Mesothelial cell of epicardium (in vitro differentiated cells): ENCODE measurements at places on chromosomes 7 and 10. TPM values are rescaled to one million over a fixed set of nuclear protein-coding genes. Genes with fewer than 3 reads are reported as not detected.

The IFIT1B gene
- total RNA-seq, result not detected in 3 replicates

The OPN1SW gene
- not detected in 3 replicates for total RNA-seq

The CYP26A1 gene
- total RNA-seq, result 70.6 to 76.5 TPM (median 76.0 TPM) in 3 replicates

- DNase-seq, result no peak
Observed at GRCh38 chr7:151925446-151926335, 30.6 kb upstream of the GALNTL5 start.

DNA sequence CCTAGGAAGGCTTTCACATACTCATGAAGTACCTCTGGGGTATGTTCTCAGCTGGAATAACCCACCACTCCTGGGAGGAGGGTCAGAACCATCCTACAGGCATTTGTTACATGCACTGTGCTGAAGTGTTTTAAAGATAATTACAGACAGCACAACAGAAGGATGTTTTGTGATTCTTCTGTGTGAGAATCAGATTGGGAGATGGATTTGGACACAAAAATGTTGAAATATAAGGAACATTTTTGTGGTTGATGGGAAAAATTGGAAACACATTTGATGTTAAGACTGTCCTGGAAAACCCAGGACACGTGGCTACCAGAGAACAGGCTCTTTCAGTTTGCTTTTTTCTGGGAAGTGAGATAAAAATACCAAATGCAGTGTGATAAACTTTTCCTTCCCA, 61.4 kb downstream of the BICC1 start:
- DNase-seq, result no peak

DNA sequence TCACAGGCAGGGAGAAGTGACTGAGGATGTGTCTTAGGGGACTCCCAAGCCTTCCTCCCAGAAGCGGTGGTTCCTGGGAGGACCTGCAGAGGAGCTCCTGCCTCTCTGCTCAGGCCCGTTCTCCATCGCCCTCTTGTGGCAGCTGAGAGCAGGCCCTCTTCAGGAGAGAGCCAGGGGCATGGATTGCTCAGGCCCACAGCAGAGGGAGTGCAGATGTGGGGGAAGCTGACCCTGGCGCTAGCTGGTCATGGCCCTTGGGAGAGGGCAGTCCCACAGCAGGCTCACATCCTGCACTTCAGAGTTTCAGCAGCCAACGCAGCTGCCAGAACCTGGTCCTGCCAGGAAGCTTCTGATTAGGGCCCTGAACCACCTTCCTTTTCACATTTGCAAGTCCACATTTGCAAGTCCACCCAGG, 94.8 kb upstream of the TARP start:
- DNase-seq, result peak; percentile 68
